SK-N-SH treated with all-trans-retinoic acid at 6 μM for 48 hours (cell line): ENCODE measurements at places on chromosomes 6 and 20.

DNA sequence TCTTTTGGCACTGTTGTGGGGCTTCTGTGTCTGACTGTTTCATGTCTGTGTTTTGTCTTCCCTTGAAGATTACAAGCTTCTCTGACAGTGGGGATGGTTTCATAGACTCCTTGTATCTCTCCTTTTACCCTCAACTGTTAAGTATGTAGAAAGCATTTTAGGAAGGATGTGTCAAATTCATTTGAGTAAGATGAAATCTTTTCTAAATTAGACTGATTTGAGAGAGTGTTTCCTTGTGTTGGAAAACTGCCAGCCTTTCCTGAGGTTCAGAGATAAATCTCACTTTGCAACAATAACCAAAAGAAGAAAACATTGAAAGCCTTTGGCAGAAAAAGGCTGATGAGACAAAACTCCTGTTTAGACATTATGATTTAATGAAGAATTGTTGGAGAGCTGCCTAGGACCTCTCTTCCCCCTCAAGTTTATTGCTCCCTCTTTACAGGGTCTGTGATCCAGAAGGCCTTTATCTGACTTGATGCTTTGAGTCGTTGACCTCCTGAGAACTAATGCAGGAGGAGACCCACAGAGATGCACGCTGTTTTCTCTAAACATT is 68.3 kb downstream of the ANKS1A start:
- peak; percentile 96 for ATAC-seq

DNA sequence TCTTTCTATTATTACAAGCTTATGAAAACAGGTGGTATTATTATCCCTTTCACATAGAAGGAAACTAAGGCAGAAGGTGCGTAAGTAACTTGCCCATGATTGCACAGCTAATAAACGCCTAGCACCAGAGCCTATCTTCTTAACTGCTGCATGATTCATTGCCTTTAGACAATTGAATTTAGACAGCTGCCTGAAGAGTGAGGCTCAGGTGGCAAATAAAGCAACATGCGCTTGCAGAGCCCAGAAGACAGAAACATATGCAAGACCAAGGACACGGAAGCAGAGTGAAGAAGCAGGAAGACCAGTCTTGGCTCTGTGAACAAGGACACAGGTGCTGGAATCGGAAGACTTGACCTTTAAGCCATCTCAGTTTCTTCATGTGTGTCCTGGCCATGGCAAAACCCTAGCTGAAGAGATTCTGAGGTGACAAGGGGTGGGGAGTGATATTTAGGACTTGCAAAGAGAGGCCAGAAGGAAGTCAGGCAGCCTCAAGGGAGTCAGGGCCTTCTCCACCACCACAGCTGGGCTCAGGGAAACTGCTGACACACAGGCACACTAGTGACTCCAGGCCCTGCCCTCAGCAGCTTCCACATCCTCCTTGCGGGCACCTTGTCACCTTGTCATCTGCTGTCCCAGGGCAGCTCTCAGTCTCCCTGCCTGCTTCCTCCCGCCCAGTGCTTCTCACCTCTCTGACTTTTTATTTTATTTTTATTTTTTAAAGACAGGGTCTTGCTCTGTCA is 91.7 kb upstream of the SLC22A16 start:
- no peak for ATAC-seq

- ATAC-seq = peak; percentile 91
Observed at GRCh38 chr20:43666376-43667328, at the start of gene MYBL2. Gene MYBL2 (plus strand): TSS chr20:43667114. CDS start chr20:43667284, 170 bp downstream.

- peak; percentile 93 for ATAC-seq
Observed at GRCh38 chr20:1313236-1313964, 15.5 kb downstream of the SDCBP2 start.

DNA sequence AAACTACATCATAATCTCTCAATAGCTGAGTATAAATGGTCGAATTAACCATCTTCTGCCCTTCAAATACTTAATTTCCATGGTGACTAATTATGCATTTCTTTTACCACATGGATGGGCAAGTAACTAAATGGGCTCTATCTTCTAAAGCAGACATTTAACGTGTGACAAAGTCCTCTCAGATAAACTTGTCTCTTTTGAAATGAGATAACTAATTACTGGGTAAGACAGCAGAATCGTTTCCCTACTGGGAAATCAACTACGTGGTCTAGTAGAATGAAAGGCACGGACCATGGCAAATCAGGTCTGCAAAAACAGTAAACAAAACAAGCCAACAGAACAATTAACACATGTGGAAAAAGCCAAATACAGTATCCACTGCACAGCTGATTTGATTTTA is 137.7 kb downstream of the BACH2 start:
- ATAC-seq = no peak

- no peak for ATAC-seq
Observed at GRCh38 chr20:22805219-22805618, 220.8 kb upstream of the FOXA2 start.

- no peak for ATAC-seq
Observed at GRCh38 chr20:24455081-24455480, 14.3 kb upstream of the SYNDIG1 start.

DNA sequence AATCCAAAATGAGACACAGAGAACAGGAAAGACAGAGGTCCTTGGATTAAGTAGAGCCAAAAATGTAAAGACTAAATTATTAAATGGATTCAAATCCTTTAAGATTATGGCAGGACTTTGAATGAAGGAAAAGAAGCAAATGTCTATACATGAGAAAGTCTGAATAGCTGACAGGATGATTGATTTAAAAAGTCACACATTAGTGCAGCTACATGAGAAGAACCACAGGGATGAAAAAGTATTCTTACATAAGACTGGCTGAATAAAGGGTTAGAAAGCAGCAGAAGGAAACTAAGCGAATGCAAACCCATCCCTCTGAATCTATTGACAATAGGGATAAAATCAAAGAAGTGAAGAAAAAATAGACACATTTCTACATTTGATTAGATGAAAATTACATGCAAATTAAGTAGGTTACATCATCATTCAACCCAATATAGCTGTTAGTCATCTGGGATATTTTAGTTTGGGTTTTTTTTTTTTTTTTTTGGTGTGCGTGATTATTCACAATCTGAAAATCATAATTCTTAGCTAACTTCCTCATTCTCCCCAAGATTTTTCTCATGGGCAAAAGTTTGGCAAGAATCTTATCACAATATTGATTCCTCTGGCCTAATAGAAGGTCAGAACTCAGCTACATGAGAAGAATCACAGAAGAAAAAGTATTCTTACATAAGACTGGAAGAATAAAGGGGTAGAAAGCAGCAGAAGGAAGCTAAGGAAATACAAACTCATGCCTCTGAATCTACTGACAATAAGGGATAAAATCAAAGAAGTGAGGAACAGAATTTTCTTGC is 845.4 kb downstream of the HACE1 start:
- ATAC-seq = no peak

GRCh38 chr6:25934735-25935313 is 4.3 kb upstream of the SLC17A2 start:
- no peak for ATAC-seq

- peak; percentile 74 for ATAC-seq
Observed at GRCh38 chr6:166989427-166990032, 9.7 kb upstream of the CEP43 start.

- ATAC-seq = peak; percentile 10
Observed at GRCh38 chr6:87473419-87473903, 687 bp downstream of the SLC35A1 start.
